RCC 7860 (cell line): ENCODE measurements at places on chromosomes 3 and 15.
A peak's percentile ranks its signal among the peaks of the same experiment; 100 is the strongest.

DNA sequence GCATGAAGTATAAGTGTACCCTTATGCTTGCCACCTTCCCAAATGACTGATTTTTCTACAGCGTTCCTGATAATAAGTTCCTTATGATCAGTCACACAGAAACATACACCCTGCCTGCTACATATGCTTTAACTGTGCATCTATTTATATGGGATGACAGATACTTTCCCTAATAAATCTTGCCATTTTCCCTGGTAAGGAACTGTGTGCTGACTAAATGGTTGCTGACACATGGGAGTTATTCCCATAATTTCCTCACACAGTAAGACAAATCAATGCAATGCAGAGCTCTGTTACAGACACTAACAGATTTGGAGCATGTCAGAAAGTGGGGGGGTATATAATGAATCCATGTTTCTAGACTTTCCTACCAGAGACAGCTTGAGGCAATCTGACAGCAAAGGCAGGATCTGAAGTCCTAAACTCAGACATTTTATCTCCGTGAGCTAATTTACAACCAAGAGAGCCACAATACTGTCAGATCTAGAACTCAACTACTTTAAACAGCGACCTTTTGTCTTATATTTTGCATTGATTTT lies 86.9 kb upstream of the TCF12 start:
- no peak for DNase-seq

DNA sequence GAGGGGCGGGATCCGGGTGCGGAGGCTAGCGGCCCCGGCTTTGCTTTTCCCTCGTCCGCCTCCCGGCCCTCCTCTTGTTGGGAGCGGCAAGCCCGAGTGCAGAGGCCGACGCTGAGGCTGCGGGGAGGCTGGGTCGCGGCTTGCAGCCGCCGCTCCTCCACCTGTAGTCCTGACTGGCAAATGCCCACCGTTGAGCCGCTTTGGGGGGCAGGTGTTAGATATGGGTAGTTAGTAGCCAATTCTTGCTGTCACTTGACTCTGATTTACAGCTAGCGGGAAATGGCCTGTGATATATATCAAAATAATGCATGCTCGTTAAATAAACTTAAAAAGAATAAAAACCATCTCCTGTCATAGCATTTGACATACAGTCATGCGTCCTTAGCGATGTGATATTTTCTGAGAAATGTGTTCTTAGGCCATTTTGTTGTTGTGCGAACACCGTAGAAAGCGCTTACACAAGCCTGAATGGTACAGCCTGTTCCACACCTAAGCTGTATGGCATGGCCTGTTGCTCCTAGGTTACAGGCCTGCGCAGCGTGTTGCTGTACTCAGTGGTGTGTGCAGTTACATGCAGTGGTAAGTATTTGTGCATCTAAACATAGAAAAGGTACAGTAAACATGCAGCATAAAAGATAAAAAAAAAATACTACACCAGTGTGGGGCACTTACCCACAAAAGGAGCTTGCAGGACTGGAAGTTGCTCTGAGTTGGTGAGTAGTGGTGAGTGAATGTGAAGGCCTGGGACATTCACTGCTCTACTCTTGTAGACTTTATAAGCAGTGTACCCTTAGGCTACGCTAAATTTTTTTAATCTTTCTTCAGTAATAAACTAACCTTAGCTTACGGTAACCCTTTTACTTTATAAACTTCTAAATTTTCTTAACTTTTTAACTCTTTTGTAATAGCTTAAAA lies 873 bp downstream of the CAPN7 start:
- DNase-seq = peak; percentile 5

GRCh38 chr3:71694358-71694999 lies 30.7 kb downstream of the EIF4E3 start:
- peak; percentile 5 for DNase-seq

DNA sequence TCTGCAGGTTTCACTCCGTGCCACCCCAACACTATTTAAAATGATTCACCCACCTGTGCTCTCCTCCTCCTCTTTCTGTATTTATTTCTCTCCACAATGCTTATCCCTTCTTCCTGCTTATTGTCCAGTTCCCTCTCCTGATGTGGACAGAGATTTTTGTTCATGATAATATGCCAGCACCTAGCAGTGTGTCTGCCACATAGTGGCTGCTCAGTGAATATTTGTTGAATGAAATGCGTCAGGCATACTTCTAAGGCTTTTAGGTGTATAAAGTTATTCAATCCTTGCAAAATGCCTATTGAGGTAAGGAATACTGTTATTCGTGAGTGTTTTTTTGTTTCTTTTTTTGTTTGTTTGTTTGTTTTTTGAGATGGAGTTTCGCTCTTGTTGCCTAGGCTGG lies 67.5 kb upstream of the MME start:
- DNase-seq = no peak

DNA sequence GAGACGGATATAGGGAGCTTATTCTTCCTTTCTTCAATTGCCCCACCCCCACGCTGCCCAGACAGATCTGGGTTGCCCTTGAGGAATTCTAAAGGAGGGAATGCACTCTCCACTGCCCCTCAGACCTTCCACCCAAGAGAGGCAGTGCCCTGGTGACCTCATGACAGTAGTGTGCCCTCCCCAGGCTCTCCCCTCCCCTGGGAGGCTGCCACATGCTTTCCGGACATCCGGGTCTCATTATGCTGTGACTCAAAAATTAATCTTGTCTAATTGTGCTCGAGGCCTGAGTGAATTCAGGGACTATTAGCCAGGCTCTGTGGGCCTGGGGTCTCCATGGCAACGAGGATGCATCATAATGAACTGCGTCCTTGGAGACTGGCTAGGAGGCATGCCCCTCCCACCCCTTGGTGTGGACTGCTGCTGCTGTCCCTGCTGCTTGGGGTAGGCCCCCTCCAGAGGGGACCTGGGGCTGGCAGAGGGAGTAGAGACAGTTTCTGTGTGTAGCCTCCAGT lies 20.8 kb downstream of the CORO2B start:
- no peak for DNase-seq

DNA sequence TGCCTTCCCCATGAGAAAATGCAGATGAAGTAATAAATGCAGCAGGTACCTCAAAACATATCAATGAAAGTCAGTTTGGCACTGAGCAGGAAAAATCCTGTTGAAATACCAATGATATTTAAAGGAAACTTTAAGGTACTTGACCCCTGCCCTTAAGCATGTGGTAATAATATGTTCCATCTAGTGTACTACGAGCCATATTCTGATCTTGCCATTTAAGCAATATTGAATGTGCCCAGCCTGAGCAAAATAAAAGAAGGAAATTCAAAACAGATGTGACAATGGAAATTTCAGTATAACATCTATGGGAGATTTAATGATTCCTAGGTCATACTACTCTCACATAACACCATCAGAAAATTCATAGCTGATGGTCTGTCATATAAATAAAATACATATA lies 191.8 kb upstream of the CGNL1 start:
- no peak for DNase-seq

GRCh38 chr15:94677202-94677790 lies 445.9 kb downstream of the MCTP2 start:
- no peak for DNase-seq

GRCh38 chr15:92155934-92156333 lies 237.7 kb upstream of the ST8SIA2 start:
- no peak for DNase-seq

GRCh38 chr3:68972358-68972979 lies 40.1 kb upstream of the TAFA4 start:
- peak; percentile 11 for DNase-seq

GRCh38 chr15:42367041-42367440 lies 7.7 kb downstream of the CAPN3 start:
- no peak for DNase-seq

GRCh38 chr3:170128259-170128976 lies 53.1 kb downstream of the PHC3 start:
- DNase-seq = no peak

DNA sequence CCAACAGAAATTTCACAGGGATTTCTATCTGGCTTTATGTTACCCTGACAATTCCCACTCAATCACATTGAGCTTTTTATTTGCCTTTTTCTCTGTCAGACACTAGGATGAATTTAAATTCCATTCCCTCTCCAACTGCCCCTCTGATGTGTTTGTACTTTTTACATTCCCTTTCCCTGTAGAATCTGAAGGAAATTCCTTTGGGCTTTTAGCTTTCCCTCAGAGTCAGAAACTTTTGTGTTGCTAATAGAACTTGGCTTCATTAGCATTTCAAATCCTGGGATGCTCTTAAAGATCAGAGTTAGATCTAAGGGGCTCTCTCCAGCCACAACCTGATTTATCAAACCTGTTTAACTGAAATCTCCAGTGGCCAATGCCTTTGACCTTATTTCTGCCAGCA lies 7.9 kb upstream of the RARB start:
- DNase-seq = no peak

- DNase-seq = no peak
These were observed 88.7 kb upstream of the POMGNT2 start for GRCh38 chr3:43194490-43195114.

DNA sequence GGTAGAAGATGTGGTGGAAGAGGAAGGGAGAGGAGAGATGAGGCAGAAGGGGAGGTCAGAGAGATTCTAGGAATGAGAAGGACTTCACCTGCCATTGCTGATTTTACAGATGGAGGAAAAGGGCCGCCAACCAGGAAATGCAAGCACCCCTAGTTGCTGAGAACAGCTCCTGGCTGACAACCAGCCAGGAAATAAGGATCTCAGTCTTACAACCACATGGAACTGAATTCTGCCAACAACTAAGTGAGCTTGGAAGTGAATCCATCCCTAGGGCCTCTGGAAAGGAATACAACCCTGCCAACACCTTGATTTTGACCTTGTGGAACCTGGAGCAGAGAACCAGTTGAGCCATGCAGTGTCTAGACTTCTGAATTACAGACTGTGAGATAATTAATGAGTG lies 86.6 kb downstream of the EDEM1 start:
- no peak for DNase-seq

GRCh38 chr3:197997936-197998335 lies 37.9 kb downstream of the LMLN start:
- no peak for DNase-seq
